ENCODE measurements at places on chromosomes 6 and 20.

DNA sequence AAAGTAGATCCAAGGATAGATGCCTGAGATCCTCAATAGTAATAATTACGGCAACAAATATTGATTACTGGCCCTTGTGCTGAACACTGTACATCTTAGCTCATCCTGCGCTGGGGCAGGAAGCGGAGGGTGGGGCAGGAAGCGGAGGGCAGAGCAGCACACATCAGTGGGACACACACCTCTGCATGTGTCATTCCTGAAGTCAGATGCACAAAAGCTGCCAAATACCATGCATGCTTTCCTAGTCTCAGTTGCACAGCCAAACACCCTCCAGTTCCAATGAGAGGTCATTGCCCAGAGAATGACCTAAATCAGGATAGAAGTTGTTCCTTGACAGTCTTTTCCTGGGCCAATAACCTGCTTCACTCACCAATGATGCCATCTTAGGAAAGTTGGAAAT lies 74.4 kb upstream of the FOXC1 start:
- DNase-seq, result no peak

- DNase-seq, result peak; percentile 80
These were observed 5.3 kb upstream of the PRR18 start for GRCh38 chr6:166313255-166314070.

- no peak for DNase-seq
These were observed at the start of gene BPIFB4 for GRCh38 chr20:33079259-33079658. TSS of gene BPIFB4 (plus strand) at chr20:33079643. CDS start at chr20:33081527, 1,884 bp downstream.

DNA sequence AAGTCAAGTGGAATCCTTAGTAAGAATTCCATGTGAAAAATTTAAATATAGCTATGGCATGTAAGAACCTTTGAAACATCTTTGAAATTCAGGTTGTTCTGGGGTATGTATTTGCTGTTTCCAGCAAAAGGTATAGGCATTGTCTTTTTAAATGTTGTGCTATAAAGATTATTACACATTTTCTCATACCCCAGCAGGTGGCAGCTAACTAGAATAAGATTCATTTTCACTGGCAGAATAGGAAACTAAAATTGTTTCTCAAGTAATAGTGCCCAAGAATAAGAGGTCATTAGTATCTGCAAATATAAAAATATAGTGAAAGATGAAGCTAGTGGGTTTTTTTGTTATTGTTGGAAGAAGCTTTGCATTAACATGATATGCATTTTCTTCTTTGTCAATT lies 1.8 kb downstream of the GRIK2 start:
- no peak for DNase-seq

GRCh38 chr6:32129297-32130088 lies 595 bp downstream of the FKBPL start:
- no peak for DNase-seq

GRCh38 chr6:54614499-54615195 lies 231.9 kb upstream of the FAM83B start:
- DNase-seq, result no peak

- DNase-seq, result no peak
These were observed 28.4 kb downstream of the FBXO5 start for GRCh38 chr6:152954443-152954842.

DNA sequence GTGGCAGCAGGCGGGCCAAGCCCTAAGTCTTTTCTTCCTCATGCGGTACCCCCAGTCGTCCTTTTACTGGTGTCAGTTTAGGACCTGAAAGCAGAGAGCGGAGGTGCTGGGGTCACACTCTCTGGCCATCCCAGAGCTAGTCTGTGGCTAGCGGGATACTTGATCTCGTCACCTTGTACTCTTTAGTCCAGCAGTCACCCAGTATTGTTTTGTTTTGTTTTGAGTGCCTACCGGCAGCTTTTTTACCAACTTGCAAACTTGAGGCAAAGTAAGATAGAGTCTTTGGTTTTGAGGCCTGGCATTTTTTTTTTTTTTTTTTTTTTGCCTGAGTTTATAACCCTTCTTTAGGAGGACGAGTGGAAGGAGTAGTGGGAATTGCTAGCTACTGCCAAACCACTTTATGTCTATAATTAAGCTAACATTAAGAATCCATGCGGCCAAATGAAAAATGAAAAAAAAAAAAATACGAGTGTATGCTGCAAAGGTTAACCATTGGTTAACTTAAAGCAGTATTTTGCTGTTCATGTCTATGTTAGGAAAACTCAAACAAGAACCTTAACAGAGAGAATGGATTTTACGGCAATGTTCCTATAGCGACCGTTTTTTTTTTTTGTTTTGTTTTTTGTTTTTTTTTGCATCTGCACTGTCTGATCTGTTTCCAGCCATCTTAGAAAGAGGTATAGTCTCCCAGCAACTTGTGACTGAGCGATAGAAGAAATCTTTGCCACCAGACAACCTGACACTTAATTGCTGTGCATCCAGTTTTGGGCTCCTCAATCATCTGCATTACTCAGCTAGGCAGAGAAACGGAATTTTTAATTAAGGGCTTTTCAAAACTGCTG lies 56.9 kb downstream of the FAM217A start:
- DNase-seq, result no peak

GRCh38 chr6:79756496-79756895 lies 125.4 kb downstream of the SH3BGRL2 start:
- no peak for DNase-seq

- no peak for DNase-seq
These were observed 79.5 kb downstream of the ZMYND8 start for GRCh38 chr20:47276851-47277534.

DNA sequence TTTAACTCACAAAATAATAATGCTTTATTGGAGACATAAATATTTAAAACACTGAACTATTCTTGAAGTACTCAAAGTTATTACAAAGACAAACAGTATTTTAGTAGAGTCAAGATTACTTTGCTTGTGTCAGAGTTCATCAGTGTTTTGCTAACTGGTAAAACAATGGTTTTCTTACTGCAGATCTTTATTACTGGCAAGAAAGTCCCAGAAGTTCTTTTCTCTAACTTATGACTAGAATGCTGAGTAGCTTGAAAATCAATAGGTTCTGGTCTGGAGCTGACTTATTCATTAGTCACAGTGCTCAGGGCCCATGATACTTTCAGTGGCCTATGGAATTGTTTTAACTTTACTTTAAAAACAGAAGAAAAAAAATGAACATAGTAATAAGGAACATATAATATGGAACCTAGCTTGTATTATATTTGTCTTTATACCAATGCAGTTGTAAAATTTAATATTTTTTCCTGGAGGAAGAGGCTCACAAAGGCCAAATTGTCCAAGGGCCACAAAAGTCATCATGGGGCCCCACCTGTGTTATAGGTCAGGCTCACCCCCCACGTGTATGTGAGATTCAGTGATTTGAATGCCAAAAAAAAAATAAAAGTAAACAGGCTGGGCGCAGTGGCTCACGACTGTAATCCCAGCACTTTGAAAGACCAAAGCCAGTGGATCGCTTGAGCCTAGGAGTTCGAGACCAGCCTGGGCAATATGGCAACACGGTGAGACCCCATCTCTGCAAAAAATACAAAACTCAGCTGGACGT lies 53.3 kb downstream of the PLEKHG1 start:
- DNase-seq, result no peak

- no peak for DNase-seq
These were observed 40.1 kb downstream of the TRAF3IP2 start for GRCh38 chr6:111565326-111566221.

DNA sequence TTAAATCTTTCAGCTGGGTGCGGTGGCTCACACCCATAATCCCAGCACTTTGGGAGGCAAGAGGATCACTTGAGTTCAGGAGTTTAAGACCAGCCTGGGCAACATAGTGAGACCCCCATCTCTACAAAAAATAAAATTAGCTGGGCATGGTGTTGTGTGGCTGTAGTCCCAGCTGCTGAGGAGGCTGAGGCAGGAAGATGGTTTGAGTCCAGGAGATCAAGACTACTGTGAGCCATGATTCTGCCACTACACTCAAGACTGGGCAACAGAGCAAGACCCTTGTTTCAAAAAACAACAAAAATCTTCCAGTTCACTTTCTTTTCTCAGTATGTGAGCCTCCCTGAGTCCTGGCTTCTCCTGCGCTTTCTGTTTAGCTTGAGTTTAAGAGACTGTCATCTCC lies 7.9 kb downstream of the SDHAF4 start:
- DNase-seq, result no peak

- no peak for DNase-seq
These were observed 156.3 kb upstream of the EPHA7 start for GRCh38 chr6:93575495-93576267.

GRCh38 chr6:40256831-40257230 lies 322.6 kb upstream of the MOCS1 start:
- DNase-seq, result no peak

- DNase-seq, result no peak
These were observed 291.8 kb downstream of the EYA4 start for GRCh38 chr6:133532908-133533307.

DNA sequence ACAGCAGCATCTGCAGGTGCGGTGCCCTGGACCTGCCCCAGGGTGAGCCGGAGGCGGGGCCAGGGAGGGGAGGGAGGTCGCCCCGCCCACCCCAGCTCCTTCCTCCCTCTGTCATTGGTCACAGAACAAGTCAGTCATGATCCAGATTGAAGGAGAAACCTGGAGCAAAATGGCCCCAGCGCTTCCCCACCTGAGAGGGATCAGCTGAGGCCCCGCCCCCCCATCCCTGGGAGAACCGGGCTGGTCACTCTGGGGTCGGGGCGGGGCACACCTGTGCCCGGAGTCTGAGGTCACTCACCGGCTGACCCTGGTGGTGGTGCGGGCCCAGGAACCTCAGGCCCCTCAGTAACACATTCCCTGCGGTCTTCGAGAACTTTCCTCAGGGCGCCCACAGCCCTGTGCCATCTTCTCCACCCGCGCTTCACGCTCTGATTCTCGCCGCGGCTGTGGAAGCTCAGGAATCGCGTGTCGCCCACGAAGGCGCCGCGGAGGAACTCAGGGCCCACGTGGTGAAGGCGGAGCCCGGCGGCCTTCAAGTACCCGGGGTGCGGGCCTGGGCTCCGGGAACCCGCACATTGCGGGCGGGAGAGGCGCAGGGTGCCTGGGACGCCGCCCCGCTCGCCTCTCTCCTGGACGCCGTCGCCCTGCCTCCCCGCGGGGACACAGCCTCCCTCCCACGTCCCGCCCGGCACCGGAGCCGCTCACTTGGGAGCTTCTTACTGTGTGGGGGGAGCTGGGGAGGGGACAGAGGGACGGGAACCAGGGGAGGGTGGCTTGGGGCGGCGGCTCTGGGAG lies 36.4 kb upstream of the HLA-C start:
- DNase-seq, result peak; percentile 61

- peak; percentile 32 for DNase-seq
These were observed 598 bp downstream of the PI16 start for GRCh38 chr6:36955136-36955535.

DNA sequence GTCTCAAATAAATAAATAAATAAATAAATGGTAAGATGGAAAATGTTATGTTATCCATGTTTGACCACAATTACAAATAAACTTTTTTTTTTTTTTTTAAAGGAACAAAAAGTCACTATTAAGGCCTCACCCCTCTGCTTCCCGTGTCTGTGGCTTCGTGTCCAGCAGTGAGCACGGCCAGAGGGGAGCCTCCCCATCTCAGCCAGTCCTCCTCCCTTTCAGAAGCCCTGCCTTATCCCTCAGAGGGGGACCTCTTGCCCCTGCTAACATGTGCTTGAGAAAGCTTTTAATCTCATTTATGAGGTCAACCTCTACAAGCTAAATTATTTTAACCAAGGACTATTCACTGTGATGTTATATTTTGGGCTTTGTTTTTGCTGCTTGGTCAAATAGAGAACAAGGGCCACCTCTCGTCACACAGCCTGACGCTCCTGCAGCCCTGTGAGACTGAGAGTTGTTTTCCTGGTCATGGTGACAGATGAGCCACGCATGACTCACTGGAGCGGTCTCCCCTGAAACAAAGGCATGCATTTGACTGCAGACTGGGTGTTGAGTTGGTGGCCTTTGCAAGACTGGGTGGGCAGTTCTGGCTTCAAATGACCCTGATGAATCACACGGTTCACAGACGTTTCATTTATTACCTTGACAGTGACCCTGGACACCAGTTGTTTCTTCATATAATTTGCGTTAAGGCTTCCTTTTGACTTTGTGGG lies 131.8 kb downstream of the TIAM2 start:
- no peak for DNase-seq

GRCh38 chr6:35148167-35148741 lies 7.1 kb upstream of the TCP11 start:
- DNase-seq, result peak; percentile 36

GRCh38 chr6:88705601-88706000 lies 257.8 kb downstream of the RNGTT start:
- DNase-seq, result no peak

- DNase-seq, result peak; percentile 43
These were observed 4.2 kb downstream of the FOXC1 start for GRCh38 chr6:1613688-1614447.

DNA sequence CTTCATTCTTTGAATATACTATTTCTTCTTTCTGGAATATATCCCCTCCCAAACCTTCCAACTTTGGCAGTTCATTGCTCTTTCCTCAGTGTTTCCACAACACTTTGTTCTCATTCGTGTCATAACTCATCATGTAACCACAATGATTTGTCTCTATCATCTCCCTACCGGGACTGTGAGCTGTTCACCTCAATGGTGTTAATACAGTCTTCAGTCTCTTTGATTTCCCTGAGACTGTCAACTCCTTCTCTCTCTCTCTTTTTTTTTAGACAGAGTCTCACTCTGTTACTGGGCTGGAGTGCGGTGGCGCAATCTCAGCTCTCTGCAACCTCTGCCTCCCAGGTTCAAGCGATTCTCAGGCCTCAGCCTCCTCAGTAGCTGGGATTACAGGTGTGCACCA lies 2.5 kb upstream of the MMP24 start:
- no peak for DNase-seq

- no peak for DNase-seq
These were observed 38.6 kb downstream of the ZHX3 start for GRCh38 chr20:41278936-41279335.

GRCh38 chr20:5973172-5973571 lies 22.7 kb downstream of the MCM8 start:
- DNase-seq, result no peak

DNA sequence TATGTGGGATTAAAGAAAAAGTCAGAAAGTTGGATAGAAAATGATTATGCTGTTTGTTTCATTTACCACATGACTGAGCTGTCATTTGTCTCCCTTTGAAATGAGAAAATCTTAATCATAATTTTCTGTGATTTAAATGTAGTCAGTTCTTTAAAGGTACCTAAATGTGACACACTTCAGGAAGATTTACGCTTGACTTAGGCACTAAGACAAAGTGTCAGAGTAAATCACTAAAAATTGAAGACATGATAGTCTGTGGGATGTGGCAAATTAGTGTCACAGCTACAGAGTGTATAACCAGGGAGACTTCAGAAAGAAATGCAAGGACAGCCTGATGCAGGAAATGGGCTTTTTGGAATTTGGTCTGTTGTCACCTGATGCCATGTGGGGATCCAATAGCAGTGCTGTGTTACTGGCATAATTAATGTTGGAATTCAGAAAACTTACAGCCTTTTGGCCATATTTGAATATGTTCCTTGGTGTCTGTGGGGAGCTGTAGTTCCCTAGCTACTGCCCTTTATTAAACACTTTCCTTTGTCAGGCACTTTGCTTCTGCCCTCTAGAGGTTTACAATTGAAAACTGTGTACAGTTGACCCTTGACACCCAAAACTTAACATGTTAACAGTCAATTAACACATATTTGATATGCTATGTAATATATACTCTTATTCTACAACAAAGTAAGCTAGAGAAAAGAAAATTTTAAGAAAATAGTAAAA lies 493.8 kb downstream of the UTRN start:
- DNase-seq, result peak; percentile 15

Data from suppressor macrophage treated with lipopolysaccharide for 1 hour (primary cell).